ENCODE measurements at places on chromosomes 7 and 10.

GRCh38 chr10:75620356-75620755 lies 188.9 kb downstream of the LRMDA start:
- DNase-seq: no peak

DNA sequence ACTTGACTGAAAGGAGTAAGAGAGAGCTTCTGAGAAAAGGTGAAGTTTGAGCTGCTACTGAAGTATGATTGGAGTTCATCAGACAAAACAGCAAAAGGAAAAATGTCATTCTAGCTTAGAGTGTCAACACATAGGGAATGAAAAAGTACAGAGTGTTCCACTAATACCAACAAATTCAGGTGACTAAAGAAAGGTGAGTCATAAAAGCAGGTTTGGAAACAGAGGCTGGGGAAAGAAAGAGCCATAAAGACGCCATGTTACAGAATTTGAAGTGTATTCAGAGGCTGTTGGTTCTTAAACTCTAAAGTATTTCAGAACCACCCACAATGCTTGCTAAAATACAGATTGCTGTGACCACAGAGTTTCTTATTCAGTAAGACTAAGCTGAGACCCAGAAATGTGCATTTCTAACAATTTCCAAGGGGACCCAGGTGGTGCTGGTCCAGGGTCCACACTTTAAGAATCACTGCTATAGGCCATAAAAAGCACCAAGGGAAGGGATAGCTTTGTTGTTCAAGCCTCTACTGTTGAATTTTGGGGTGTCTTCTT lies 143.1 kb downstream of the ELAPOR2 start:
- DNase-seq: no peak

- DNase-seq: no peak
Measured at GRCh38 chr10:124539935-124540641, 78.5 kb downstream of the LHPP start.

DNA sequence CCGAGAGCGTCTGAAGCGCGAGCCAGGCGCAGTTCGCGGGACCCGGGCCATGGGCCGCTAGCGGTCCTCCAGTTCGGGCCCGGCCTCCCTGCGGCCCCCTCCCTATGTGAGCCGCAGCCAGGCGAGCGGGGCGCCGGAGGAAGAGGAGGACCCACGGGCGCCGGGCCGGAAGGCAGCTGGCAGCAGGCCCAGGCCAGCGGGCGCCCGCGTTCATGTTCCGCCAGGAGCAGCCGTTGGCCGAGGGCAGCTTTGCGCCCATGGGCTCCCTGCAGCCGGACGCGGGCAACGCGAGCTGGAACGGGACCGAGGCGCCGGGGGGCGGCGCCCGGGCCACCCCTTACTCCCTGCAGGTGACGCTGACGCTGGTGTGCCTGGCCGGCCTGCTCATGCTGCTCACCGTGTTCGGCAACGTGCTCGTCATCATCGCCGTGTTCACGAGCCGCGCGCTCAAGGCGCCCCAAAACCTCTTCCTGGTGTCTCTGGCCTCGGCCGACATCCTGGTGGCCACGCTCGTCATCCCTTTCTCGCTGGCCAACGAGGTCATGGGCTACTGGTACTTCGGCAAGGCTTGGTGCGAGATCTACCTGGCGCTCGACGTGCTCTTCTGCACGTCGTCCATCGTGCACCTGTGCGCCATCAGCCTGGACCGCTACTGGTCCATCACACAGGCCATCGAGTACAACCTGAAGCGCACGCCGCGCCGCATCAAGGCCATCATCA lies 1.1 kb downstream of the ADRA2A start:
- no peak for DNase-seq

DNA sequence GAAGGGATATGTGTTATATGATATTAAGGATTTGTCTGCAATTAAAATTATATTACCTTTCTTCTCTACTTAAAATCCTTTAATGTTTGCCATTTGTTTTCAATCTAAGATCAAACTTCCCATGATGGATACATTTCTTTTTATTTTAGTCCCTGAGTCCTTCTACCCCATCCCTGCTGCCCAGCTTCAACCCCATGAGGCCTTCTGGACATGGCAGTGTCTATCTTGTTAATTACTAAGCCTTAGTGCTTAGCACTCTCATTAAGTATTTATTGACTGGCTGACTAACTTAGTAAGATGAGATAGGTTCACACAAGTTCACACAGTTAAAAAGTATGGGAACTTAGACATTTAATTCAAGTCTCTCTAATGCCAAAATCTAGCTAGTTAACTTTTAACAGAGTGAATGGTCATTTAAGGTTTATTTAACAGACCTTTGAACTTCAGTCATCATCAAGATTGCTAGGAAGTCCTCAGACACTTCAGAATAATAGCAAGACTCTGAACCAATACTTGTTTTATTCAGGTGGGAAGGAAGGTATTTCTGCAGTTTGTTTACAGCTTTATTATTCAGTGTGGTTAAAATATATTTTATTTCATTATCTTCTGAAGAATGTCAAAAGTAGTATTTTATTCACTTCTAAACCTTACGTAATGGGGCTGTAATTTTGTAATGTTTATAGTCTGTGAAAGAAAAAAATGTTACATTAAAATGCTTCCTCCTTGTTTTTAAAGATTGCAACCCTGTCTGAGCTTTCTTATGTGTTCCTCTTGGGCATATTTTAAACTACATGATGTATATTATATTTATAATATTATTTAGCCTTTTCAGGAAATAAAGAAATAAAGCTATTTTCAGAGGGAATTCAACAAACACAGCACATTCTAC lies 848.9 kb downstream of the REEP3 start:
- no peak for DNase-seq

DNA sequence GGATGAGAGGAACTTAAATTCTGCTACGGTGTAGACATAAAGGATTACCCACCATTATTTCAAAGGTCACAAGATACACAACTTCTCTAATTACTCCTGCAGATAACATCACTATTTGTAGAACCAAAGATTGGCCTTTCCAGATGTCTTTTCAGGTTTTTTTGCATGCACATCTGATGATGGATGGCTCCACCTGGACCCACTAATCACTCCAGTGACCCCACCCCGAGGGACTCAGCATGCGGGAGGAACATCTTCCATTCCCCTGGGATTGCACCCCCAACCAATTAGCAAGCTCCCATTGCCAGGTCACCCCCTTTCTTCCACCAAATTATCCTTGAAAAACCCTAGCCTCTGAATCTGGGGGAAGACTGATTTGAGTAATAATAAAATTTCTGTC lies 608.9 kb downstream of the CNTNAP2 start:
- DNase-seq: no peak

DNA sequence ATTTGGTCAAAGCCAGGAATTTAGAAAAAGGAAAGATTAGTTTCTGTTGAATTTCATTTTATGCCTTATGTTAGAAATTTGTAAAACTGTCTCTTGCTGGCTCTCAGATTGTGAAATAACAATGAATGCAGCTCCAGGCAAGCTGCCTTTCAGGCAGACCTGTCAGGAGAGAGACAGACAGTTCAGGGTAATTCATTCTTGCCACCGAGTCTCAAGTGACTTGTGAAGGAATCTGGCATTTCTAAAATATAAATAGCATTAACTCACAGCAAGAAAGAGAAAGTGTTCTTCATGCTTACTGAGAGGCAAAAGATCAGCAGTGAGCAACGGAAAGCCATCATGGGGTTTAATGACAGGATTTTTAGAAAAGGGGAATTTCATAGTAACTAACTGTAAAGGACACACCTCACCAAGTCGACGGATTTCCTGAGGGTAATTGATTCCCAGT lies 442.3 kb upstream of the AKR1E2 start:
- DNase-seq: no peak

DNA sequence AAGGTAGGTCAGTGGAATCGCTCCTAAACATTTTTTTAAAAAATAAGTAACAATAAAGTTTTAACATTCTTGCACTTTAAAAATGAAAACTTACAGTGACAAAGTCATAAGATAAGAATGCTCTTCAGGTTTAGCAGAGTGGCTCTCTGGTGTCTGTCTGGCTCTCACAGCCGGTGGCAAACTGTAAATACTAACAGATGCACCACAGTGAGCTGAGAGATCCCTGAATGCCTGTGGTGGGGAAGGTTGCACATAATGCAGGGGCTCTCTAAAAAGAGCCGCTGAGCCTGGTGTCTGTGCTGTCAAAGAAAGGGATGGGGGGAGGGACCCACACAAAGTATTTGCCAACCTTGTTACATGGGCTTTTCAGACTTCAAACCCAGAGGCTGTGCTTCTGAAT lies 498.3 kb downstream of the CCSER2 start:
- DNase-seq: no peak

DNA sequence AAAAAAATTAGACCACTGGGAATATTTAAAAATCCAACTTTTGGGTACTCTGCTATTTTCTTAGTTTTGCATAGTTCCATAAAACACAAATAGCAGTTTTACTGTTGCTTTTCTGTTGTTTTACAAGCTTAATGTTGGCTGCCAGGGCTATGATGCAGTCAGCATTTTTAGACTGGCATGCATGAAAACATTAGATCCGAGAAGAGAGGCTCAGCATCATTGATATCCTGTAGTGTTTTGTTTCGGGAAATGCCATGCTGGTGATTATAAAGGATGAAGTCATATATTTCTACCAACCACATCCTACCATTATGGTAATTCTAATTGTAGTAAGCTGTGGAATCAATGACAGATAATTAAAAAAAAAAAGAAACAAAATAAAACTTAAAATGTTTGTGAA lies 104.6 kb downstream of the MBL2 start:
- no peak for DNase-seq

DNA sequence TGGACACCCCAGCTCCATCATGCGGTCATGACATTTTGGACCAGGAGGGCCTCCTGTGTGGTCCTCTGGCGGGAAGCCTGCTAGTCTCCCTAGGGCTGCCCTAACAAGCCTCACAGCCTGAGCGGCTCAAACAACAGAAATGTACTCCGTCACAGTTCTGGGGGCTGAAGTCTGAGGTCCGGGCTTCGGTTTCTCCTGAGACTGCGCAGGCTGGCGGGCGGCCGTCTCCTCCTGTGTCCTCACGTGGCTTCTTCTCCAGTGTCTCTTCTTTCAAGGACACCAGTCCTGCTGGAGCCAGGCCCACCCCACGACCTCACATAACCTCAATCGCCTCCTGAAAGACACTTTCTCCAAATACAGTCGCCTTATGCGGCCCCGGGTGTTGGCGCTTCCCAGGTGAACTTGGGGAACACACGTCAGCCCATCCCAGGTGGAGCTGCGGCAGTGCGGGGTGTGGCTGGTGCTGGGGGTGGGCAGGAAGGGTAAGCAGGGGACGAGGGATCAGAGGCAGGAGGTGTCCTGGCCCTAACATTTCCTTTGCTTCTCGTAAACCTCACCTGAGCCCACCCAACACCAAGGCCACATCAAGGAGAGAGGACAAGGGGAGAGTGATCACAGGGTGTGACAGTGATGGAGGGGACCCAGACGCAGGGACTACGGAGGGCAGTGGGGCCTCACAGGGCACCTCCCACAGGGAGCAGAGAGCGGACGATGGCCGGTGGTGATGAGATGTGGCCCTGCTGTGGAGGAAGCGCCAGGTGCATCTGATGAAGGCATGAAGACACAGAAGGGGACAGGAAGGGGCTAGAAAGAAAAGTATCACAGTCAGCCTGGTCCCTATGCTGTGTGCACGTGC lies 580.6 kb downstream of the PTPRN2 start:
- no peak for DNase-seq

DNA sequence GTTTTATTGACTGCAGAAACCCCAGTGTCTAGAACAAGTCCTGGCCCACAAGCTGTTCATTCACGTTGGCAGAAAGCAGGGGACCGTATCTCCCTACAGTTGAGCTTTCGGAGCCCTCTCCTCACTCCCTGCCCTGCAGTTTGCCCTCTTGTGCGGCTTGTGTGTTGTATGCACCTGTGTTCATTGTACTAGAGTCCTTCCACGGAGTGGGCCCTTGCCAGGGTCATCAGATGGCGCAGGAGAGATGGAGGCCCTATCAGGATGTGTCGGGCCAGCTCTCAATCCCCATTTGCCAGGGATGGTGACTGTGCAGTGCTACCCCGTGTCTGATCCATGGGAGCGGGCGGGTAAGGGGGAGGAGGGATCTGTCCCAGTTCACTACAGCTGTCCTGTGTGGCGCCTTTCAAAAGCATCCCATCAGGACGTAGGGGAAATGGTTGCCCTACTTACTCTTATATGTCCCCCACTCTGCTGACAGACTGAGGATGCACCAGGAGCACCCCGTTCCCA lies 77.4 kb upstream of the PRR15 start:
- no peak for DNase-seq

GRCh38 chr7:116575853-116576252 lies 51.0 kb downstream of the CAV1 start:
- DNase-seq: no peak

DNA sequence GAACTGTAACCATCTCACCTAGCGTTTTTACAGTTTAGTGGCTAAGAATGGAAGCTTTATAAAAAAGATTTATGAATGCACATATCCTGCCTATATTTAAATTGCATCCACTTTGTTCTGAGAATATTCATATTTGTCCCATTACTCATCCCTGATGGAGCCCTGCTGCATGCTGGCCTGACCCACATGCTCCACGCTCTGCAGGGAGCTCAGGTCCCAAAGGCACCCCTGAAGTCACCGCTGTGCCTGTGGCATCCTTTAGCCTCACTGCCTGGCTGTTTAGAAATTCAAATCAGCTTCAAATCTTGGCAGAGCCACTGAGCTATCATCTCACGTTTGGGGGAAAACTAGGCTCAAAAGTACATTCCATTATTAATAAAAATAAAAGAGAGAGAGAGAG lies 24.4 kb downstream of the C10orf90 start:
- no peak for DNase-seq

- DNase-seq: no peak
Measured at GRCh38 chr10:87759551-87759950, 58.5 kb downstream of the ATAD1 start.

- no peak for DNase-seq
Measured at GRCh38 chr7:37048674-37049073, 324.4 kb upstream of the AOAH start.

DNA sequence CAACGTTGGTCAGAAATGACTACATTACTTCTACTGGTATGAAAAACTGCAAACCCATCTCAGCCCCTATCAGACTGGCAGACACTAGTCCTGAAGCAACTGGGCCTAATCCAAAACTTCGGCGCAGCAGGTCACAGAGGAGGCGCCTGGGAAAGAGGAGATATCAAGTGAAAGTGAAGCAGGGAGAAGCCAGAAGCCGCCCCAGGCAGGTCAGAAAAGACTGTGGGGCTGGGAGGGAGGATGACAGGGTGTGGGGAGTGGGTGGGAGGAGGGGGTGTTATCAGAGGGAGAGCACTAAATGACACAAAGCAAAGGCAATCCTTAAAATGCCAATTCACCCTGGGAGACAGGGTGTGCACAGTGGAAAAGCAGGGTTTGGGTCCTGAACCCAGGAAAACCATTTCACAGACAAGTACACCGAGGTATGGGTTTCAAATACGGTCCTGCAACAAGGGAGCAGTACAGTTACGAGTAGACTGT lies 731 bp downstream of the CHCHD3 start:
- no peak for DNase-seq

- DNase-seq: no peak
Measured at GRCh38 chr7:128166603-128167041, 74.5 kb upstream of the LEP start.

- DNase-seq: no peak
Measured at GRCh38 chr7:28410628-28411531, 1.4 kb upstream of the CREB5 start.

DNA sequence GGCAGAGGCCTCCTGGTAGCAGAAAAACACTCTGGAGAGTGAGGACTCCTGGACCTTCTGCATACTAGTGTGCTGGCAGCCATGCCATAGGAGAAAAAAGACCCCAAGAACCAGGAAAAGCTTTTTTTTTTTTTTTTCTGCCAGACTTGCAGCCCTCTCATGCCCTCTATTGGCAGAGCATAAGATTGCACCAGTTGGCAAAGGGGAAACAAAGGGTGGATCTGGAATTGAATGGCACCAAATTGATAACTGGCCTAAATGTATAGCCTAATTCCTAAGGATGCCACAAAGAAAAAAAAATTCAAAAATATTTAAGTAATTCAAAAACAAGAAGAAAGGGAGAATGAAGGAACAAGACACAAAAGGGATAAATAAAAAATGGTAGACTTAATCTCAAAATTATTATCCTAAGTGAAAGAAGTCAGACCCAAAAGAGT lies 112.5 kb upstream of the GHITM start:
- DNase-seq: no peak
